Ascending aorta (tissue), 2 donors: ENCODE measurements at places on chromosomes 12 and 14. TPM values are rescaled to one million over a fixed set of nuclear protein-coding genes. Genes with fewer than 3 reads are reported as not detected.

GAS2L3 gene
- total RNA-seq: not detected

A2ML1 gene
- not detected for total RNA-seq

TARBP2 gene
- 32.9 TPM for total RNA-seq

C12orf57 gene
- total RNA-seq: 558 TPM

TUNAR gene
- total RNA-seq: not detected

ZC2HC1C gene
- not detected for total RNA-seq

RASSF9 gene
- 1.9 TPM for total RNA-seq

GCN1 gene
- 49.0 TPM for total RNA-seq

RERGL gene
- 26.7 TPM for total RNA-seq

RASSF8 gene
- total RNA-seq: 92.1 TPM

EML5 gene
- total RNA-seq: 0.21 TPM

DLGAP5 gene
- not detected for total RNA-seq

TMEM116 gene
- total RNA-seq: 2.2 TPM

STYK1 gene
- total RNA-seq: 0.21 TPM

TSHR gene
- not detected for total RNA-seq

HHIPL1 gene
- total RNA-seq: 11.9 TPM

NTN4 gene
- total RNA-seq: 63.9 TPM

KLHL33 gene
- not detected for total RNA-seq

FOXG1 gene
- total RNA-seq: not detected

CYP27B1 gene
- total RNA-seq: not detected

EID3 gene
- 1.4 TPM for total RNA-seq

DNAI7 gene
- total RNA-seq: not detected

GSC gene
- total RNA-seq: not detected

SPTSSA gene
- 9.6 TPM for total RNA-seq

RHOJ gene
- 12.9 TPM for total RNA-seq

RERG gene
- total RNA-seq: 55.7 TPM

PLA2G1B gene
- not detected for total RNA-seq

BCL2L14 gene
- total RNA-seq: not detected

SYT10 gene
- total RNA-seq: not detected

GPR135 gene
- 4.7 TPM for total RNA-seq

RNASE3 gene
- total RNA-seq: not detected

GRIN2B gene
- total RNA-seq: 0.11 TPM

RNU6-7 gene
- not detected for total RNA-seq

NANOG gene
- total RNA-seq: not detected

ALX1 gene
- not detected for total RNA-seq

OTX2 gene
- total RNA-seq: not detected

IFNG-AS1 gene
- total RNA-seq: not detected

NEDD1 gene
- 31.1 TPM for total RNA-seq

VASH1 gene
- total RNA-seq: 28.4 TPM

FBRSL1 gene
- total RNA-seq: 40.7 TPM

OR4E2 gene
- not detected for total RNA-seq

LDHB gene
- total RNA-seq: 125 TPM

SELPLG gene
- 2.6 TPM for total RNA-seq

MYF6 gene
- not detected for total RNA-seq

KRT79 gene
- total RNA-seq: not detected

INHBC gene
- not detected for total RNA-seq

CSRP2 gene
- 59.7 TPM for total RNA-seq

HCAR1 gene
- not detected for total RNA-seq

POTEM gene
- total RNA-seq: not detected

TSPAN11 gene
- total RNA-seq: 5.2 TPM

PPP1R36 gene
- total RNA-seq: not detected

PRB2 gene
- total RNA-seq: not detected

PLEKHG7 gene
- not detected for total RNA-seq

GPRC5D gene
- not detected for total RNA-seq
